ENCODE measurements at places on chromosomes 5 and 9. TPM values are rescaled to one million over a fixed set of nuclear protein-coding genes. Genes with fewer than 3 reads are reported as not detected.

DNAJB5 gene
- total RNA-seq: 48.7 TPM

NPDC1 gene
- 59.1 TPM for total RNA-seq

CFAP77 gene
- total RNA-seq: 2.0 TPM

PCDHGC3 gene
- total RNA-seq: 17.1 TPM

PRDM9 gene
- total RNA-seq: not detected

SLC6A7 gene
- total RNA-seq: not detected

OTP gene
- total RNA-seq: not detected

DROSHA gene
- 35.4 TPM for total RNA-seq

VPS13A gene
- total RNA-seq: 35.0 TPM

GPR151 gene
- total RNA-seq: not detected

TAF11L10 gene
- not detected for total RNA-seq

ANXA2R gene
- 0.94 TPM for total RNA-seq

CARTPT gene
- total RNA-seq: not detected

FAM78A gene
- total RNA-seq: 55.7 TPM

DNM1 gene
- 7.0 TPM for total RNA-seq

CERCAM gene
- 7.2 TPM for total RNA-seq

MSX2 gene
- 1.2 TPM for total RNA-seq

ELOVL7 gene
- total RNA-seq: 0.73 TPM

SPINK7 gene
- total RNA-seq: not detected
